ENCODE measurements at places on chromosomes 2 and 18.

DNA sequence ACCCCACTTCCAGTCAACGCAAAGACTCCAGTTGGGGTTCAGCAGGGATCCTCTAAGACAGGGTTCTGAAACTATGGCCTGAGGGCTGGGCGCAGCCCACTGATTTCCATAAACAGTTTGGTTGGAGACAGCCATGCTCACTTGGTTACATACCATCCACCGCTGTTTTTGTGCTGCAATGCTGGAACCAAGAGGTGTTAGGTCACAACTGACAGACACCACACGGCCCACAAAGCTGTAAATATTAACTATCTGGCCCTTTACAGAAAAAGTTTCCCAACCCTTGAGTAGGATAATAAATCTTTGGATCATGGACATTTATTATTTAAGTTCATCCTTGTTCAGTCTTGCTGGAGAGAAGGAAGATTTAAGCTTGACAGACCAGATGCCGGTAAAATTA is 8.4 kb upstream of the CD226 start:
- no peak for DNase-seq

GRCh38 chr2:129908721-129909373 is 70.6 kb upstream of the RAB6C start:
- no peak for DNase-seq

GRCh38 chr2:70895249-70895648 is 40.5 kb upstream of the ATP6V1B1 start:
- no peak for DNase-seq

GRCh38 chr2:71575966-71576365 is 122.6 kb downstream of the DYSF start:
- no peak for DNase-seq

GRCh38 chr2:113069676-113070605 is 2.2 kb downstream of the IL1F10 start:
- no peak for DNase-seq

- no peak for DNase-seq
These were observed 98.6 kb downstream of the AAK1 start for GRCh38 chr2:69544951-69545350.

GRCh38 chr2:127826047-127826446 is 15.1 kb upstream of the WDR33 start:
- DNase-seq, result no peak

GRCh38 chr2:53753041-53753440 is 14.6 kb upstream of the CHAC2 start:
- no peak for DNase-seq

DNA sequence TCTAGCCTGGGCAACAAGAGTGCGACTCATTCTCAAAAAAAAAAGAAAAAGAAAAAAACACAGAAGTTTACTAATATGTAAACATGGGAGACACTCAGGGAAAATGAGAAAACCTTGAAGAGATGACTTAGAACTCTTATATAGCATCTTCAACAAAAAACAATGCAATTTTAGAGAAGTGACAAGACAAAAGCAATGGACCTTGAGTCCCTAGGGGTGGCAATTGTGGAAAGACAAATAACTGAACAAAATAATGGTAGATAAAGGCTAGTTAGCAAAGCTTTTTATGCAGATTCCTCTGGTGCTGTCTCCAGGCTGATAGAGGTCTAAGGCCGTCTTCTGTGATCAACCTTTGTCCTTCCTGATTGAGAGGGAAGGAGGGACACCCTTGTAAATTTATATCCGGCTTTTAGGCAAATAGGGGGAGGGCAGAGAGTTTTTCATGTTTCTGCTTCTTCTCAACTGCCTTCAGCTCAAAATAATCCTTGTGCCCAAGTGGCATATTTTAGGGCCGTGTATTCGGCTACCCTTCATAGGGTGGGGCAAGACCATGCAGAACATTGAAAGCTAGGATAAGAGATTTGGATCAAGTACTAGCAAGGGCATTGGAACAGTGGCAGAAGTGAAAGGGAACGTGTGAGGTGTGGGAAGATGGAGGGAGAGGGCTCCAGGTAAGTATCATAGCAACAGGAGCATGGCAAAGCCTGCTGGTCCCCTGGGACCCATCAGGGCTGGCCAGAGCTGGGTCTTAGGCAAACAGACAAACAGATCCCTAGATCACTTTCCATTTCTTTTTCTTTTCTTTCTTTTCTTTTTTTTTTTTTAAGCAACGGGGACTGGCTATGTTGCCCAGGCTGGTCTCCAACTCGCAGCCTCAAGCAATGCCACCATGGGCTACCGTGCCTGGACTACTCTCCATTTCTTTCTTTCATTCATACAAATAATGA is 116.2 kb upstream of the STPG4 start:
- DNase-seq, result no peak

GRCh38 chr2:200767111-200767885 is 44.4 kb upstream of the BZW1 start:
- no peak for DNase-seq

DNA sequence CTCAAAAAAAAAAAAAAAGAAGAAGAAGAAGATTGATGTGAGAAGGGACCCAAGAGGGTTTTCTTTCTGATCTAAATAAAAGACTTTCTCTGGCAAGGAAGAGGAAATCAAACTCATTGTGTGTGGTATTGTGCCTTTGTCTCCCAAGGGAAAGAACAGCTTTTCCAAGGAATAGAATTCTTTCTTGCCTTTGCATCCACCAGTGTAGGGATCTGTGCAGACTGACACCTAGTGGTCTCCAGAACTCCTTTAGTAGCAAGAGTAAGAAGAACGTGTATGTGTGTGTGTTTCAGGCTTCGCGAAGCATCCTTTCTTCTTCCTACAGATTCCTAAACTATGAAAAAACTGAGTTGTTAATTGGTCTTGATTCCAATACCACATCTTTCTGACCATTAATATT is 33.5 kb upstream of the CRIM1 start:
- no peak for DNase-seq

- DNase-seq, result peak; percentile 38
These were observed 4.5 kb downstream of the STK17B start for GRCh38 chr2:196166876-196167275.

GRCh38 chr2:13550285-13551231 is 833.8 kb downstream of the TRIB2 start:
- no peak for DNase-seq

DNA sequence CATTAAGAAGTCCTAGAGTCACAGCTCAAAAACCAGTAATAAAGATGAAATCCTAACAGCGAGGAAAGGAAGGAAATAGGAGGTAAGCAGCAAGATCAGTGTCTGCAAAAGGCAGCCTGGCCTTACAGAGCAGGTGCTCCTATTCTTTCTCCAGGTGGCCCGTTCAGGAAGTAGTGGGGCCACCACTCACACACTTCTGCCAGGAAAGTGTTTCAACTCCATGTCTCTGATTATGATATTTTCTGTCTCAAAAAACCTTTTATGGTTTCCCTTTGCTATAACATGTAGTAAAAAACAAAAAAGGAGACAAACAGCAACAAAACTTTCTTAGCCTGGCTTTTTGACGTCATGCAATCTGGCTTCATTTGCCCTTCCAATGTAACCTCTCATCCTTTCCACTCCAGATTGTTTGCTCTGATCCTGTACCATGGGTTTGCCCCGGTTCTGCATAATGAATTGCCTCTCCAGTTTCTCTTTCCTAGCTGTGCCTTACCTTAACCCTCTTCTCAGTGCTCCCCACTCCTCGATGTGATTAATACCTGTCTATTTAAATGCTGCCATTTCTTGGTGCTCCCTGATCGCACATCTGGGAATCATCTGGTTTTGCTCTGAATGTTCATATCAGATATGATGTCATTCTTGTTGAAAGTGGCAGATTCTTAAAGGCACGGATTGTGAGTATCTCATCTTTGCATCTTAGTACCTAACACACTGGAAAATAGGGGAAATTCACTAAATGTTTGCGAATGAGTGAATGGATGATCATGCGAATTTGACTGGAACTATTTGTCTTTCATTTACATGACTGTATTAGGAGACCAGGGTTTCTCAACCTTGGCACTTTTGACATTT is 50.6 kb upstream of the PTPRM start:
- no peak for DNase-seq

- no peak for DNase-seq
These were observed 104.2 kb upstream of the MAP4K3 start for GRCh38 chr2:39541011-39541930.

- no peak for DNase-seq
These were observed 1233.5 kb upstream of the NXPH2 start for GRCh38 chr2:140013545-140014203.

DNA sequence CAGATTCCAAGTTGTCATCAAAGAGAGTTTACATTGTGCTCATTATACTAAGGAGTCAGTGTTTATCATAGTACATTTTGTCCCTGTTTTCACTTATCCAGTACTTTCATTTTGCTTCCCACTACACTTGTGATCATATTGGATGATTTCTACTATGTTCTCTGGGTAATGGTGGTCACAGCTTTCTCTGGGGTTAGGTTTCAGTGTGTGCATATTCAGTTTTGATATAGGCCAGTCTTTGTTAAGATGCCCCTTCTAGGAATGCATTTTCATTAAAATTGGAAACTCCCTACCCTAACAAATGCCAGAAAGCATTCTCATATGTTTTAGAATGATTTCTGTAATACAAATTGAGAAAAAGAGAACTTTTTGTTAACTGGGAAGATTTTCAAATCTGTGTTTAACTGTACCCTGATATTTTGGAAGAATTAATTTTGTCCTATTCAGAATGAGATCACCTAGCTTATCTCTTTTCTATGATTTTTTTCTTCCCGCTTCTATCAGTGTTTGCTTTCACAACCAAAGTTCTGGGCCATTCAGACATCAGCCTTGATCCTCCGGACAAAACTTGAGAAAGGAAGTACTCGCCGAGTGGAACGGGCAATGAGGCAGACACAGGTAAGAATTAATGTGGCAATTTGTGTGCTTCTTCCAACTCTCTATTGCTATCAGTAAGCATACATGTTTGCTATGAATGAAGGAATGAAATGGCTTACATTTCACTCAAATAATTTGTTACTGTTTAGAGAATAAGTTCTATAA is 74.6 kb downstream of the TTC27 start:
- DNase-seq, result no peak

GRCh38 chr2:178949584-178949983 is 100.4 kb downstream of the CCDC141 start:
- no peak for DNase-seq

GRCh38 chr18:65990944-65991708 is 240.3 kb downstream of the CDH7 start:
- DNase-seq, result no peak

GRCh38 chr2:31523871-31524492 is 56.8 kb downstream of the SRD5A2 start:
- DNase-seq, result peak; percentile 68

- no peak for DNase-seq
These were observed 39.4 kb upstream of the RND3 start for GRCh38 chr2:150526827-150527226.

DNA sequence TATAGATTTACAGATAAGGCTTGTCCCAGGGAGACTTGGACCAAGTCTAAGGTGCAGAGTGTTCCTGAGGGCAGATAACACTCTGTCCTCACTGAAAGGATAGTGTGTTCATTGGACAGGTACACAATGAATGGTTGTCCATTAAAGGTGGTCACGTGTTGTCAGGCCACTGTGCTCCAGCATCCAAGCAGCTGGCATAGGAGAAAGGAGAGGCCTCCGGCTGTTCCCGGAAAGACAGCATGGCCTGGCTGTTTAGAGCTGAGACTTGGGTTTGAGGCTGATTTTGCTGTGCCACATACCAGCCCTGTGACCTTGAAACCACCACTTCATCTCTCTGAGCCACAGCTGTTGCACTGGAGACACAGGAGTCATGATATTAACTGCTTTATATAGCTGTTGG is 19.6 kb upstream of the SULT1C3 start:
- no peak for DNase-seq

DNA sequence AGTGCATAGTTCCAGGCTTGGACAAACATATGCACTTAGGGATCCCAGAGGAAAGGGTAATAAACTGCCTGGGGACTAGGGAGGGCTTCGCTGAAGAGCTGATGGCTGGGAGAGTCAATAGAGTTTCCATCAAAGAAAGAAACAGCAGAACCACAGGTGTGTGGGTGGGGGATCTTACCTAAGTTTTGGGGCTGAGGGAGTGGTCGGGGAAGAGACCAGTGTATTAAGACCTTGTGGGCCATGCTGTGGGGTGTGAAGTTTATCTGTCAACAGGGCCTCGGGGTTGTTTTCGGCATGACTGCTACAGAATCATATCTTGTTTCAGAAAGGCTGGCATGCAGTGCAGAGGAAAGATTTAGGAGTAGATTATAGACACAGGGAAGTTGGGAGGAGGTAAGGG is 31.2 kb upstream of the GTF2A1L start:
- DNase-seq, result no peak

GRCh38 chr2:168534926-168535325 is 78.9 kb downstream of the CERS6 start:
- DNase-seq, result no peak

GRCh38 chr2:73307720-73308119 is 14.4 kb upstream of the EGR4 start:
- DNase-seq, result no peak

DNA sequence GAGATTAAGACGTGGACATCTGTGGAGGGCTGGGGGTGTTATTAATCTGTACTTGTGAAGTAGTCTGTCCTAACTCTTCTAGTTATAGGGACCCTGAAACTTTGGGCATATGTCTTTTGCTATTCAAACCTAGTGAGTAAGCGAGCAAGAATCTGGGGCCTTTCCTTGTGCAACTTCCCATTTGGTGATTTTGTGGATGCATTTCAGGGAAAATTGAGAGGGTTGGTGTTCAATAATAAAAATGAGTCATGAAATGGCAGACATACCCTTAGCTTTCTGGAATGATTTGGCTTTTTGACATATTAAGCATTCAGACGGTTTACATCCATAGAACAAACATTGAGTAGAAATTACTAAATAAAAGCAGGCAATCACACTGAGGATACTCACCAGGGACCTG is 17.0 kb downstream of the COL4A4 start:
- DNase-seq, result no peak

- no peak for DNase-seq
These were observed 55.2 kb upstream of the RALBP1 start for GRCh38 chr18:9419956-9420631.

- peak; percentile 42 for DNase-seq
These were observed 2.1 kb upstream of the CHCHD5 start for GRCh38 chr2:112582314-112582746.

DNA sequence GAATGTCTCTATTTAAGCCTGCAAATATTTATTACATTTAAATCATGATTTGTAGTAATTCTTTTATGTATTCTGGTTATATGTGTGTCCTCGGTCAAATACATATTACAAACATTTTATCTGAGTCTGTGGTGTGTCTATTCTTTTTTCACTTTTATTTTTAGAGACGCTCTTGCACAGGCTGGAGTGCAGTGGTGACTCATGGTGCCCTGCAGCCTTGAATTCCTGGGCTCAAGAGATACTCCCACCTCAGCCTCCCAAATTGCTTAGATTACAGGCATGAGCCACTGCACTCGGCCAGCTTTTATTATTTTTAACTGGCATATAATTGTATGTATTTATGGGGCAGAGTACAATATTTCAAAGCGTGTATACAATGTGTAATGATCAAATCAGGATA is 47.5 kb downstream of the ARID5A start:
- no peak for DNase-seq

- no peak for DNase-seq
These were observed 22.5 kb downstream of the TXNL1 start for GRCh38 chr18:56615738-56616520.
